ENCODE measurements at places on chromosomes 5 and 9. TPM values are rescaled to one million over a fixed set of nuclear protein-coding genes. Genes with fewer than 3 reads are reported as not detected.

DNA sequence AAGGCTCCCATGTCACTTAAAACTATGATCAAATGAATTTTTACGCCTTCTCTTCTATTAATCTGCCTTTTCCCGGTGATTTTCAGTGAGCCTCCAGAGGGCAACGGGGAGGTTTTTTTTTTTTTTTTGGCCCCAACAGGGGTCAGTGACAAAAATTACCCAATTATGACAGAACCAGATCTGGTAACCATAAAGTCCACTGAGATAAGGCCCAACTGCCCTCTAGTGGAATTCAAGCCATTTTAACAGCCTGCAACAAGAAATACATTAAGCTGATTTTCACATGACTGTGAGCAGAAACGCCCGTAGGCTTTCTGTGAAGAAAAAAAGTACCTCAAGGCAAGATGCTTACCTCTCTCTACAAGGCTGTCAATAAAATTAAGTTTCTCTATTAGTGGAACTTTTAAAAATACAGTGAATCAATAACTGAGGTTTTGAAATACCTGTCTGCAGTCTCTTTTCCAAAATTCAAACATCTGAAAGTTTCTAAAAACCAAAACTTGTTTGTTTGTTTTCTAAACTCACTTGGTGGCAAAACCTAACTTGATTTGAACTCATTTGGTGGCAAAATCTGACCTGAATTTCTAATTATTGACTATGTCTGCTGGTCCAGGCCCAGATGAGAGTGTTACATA, 49.7 kb upstream of the FST start:
- DNase-seq, result peak; percentile 76

GRCh38 chr9:107323836-107324585, 40.9 kb downstream of the RAD23B start:
- no peak for DNase-seq

DNA sequence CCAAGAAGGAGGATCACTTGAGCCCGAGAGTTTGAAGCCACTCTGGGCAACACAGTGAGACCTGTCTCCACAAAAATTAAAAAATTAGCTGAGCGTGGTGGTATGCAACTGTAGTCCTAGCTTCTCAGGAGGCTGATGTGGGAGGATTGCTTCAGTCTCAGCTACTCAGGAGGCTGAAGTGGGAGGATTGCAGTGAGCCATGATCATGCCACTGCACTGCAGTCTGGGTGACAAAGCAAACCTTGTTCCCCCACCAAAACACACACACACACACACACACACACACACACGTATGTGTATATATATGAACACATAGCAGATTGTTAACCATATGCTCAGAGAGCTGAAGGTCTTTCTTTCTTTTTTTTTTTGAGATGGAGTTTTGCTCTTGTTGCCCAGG, 157.5 kb upstream of the MAST4 start:
- DNase-seq, result no peak

GRCh38 chr5:158785397-158785796, 314.3 kb downstream of the EBF1 start:
- peak; percentile 69 for DNase-seq

DNA sequence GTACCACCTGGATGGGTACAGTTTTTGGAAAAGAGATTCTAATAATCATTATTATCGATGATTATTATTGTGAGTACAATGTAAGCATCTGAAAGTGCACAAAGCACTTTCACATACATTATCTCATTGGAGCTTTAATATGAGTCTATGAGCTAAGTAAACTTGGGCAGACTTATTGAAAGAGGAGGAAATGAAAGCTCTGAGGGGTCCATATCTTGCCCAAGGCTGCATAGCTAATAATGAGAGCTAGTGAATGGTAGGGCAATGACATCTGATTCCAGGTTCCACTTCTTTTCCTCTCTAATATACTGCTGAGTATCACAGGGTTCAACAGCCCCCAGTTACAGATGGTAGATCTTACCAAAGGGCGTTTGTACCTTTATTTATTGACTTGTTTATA, 26.1 kb downstream of the TIMD4 start:
- DNase-seq, result no peak

- no peak for DNase-seq
Measured at GRCh38 chr9:14747111-14747510, 24.6 kb upstream of the CER1 start.

GRCh38 chr9:20048985-20049384, 260.1 kb upstream of the SLC24A2 start:
- no peak for DNase-seq

DNA sequence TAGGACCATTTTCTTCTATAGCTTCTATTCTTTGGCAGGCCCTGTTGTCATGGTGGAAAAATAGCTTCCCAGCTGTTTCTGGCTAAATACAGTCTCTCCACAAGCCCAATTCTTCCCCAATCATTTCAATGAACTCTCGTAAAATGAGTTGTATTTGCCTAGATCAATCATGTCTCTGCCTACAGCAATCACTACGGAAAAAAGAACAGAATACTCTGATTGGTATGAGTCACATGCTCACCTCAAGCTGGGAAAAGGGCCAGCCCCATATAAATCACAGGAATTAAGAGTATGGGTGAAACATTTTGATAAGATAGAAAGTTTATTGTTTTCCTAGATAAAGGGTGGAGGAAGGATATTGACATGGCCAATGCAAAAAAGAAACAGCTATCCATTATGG, 711.4 kb downstream of the EFNA5 start:
- no peak for DNase-seq

GRCh38 chr9:128550226-128550625, 2.2 kb upstream of the SPTAN1 start:
- DNase-seq, result peak; percentile 20

GRCh38 chr5:5437227-5438172, 15.0 kb downstream of the ICE1 start:
- no peak for DNase-seq

GRCh38 chr5:171661143-171661542, 124.5 kb upstream of the SMIM23 start:
- no peak for DNase-seq

DNA sequence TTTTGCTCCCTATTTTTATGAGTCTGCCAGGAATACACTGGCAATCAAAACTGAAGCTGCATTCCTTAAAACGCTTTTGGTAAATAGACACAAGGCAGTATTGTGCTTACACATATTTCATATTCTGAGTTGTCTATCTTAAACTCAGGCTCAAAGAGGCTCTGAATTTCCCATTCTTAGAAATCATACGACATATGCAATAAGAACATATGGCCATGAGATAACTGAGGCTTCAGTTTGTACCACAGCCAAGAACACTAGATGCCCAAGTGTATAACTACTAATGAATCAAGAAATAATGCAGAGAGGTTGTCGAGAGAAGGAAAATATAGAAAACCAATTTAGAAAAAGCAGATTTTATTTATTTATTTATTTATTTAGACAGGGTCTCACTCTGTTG, 357.4 kb downstream of the NDUFS4 start:
- no peak for DNase-seq

DNA sequence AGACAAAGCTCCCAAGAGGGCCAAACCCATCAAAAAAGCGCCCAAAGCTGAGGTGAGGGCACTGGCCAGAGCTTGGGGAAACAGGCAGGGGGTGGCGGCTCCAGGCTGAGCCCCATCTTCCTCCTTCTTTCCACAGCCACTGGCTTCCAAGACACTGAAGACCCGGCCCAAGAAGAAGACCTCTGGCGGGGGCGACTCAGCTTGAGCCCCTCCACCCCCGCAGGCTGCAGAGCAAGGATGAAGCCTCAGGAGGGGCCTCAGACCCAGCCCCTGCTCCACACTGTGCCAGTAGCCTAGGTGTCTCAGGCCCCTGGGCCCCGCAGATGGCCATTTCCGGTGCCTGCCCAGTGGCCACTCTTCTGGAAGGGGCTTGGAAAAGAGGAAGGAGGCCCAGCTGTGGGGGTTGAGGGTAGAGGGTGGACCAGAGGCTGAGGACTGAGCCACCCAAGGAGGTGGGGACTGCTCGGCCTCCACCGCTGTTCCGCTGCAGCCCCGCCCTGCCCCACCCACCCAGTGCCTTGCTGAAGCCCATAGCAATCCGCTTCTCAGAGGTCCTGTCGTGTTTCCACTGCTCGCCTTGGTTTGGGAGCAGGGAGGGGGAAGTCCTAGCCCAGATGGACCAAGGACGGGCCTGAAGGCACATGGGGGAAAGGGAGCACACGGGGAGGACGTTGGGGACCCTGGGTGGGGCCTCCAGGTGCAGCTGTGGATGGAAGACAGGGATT, 6.9 kb downstream of the REEP2 start:
- no peak for DNase-seq

- DNase-seq, result no peak
Measured at GRCh38 chr5:146877178-146877681, 1.3 kb downstream of the PPP2R2B start.

GRCh38 chr9:95796029-95796428, 79.5 kb upstream of the ERCC6L2 start:
- DNase-seq, result no peak

DNA sequence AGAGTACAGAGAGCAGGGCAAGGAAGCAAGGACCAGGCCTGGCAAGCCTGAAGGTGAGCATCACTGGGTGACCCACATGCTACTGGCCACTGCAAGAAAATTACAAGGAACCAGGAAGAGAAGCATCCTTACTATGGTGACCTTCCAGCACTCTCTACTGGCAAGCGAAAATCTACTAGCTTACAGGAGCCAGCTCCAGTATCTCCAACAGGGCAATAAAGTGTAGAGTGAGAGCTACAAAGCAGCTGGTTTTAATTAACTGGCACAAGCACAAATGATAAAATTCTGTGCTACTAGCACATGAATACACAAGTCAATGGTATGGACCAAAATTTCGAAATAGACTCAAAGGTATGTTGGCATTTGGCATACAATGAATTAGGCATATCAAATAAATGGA, 113.3 kb upstream of the CAST start:
- peak; percentile 37 for DNase-seq

GRCh38 chr5:76345582-76345981, 57.5 kb upstream of the IQGAP2 start:
- DNase-seq, result no peak

DNA sequence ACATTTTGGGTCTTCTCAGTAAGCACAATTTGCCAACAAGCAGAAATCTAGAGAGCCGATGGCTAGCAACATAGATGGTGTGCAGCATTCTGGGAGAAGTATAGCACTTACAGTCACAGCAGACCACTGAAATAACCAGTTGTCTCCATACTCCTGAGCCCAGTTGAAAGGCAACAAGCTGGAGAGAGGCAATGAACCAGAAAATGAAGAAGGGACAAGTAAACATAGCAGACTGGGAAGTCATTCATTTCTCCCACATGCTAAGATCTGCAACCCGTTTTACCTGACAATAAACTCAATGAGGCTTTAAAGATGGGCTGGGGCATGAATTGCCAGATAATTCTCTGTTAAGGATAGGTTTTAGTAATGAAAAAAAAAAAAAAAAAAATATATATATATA, 575.6 kb upstream of the GRAMD2B start:
- DNase-seq, result no peak

- DNase-seq, result no peak
Measured at GRCh38 chr5:173755319-173755718, 132.8 kb upstream of the CPEB4 start.

DNA sequence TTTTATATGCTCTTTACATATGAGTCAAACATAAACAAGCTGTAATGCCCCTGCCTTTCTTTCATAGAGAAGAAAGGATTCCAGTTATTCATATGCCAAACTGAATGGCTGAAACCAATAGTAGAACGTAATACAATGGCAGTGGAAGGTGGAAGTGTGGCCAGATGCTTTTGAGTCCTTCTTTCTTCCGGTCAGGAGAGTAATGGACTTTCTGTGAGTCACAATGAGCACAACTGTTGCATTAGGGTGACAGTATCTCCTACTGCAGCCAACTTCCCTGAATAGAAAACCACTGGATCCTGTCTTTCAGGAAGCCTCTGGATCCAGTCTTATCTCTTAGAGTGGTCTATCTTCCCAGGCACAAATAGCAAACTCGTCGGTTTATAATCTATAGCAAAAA, 855.2 kb downstream of the MAT2B start:
- DNase-seq, result no peak

GRCh38 chr9:132507670-132508469, 74.5 kb upstream of the BARHL1 start:
- peak; percentile 67 for DNase-seq

DNA sequence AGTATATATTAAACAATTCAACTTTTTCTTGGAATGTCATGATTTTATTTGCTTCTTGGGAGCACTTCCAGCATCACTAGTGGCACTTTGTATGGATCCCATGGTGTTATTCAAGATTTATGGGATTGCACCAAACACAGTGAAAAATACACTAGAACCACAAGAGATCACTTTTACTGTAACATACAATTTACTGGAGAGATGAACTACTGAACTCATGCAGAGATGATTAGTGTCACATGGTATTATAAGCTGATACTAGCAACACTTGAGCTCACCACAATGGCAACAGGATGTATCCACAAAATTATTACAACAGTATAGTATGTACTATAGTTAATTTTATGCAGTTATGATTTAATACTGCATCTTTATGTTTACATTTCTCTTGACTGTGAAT, 16.3 kb upstream of the SLC36A2 start:
- no peak for DNase-seq

The ACOT12 gene
- not detected for total RNA-seq

The CCL21 gene
- not detected for total RNA-seq

The NDFIP1 gene
- total RNA-seq, result 124 TPM

The CSF1R gene
- under 0.01 TPM for total RNA-seq

The TAF7 gene
- 49.3 TPM for total RNA-seq

The PPP2R2B gene
- total RNA-seq, result 2.2 TPM

The ADAMTS16 gene
- 2.6 TPM for total RNA-seq

The GGTA1 gene
- total RNA-seq, result not detected

The SHROOM1 gene
- total RNA-seq, result 6.5 TPM

The CNTNAP3B gene
- 0.97 TPM for total RNA-seq

The DEPDC1B gene
- 5.2 TPM for total RNA-seq

The LYSMD3 gene
- total RNA-seq, result 28.1 TPM

The PCDHA9 gene
- total RNA-seq, result under 0.01 TPM

The ZNF883 gene
- 2.2 TPM for total RNA-seq

The JAKMIP2 gene
- 3.2 TPM for total RNA-seq

The CCDC171 gene
- total RNA-seq, result 2.3 TPM

The OCLN gene
- total RNA-seq, result 0.43 TPM

The LOX gene
- total RNA-seq, result 91.1 TPM
